SJSA1 (cell line): ENCODE measurements at places on chromosomes 5 and 9. TPM values are rescaled to one million over a fixed set of nuclear protein-coding genes. Genes with fewer than 3 reads are reported as not detected.
A peak's percentile ranks its signal among the peaks of the same experiment; 100 is the strongest.

DNA sequence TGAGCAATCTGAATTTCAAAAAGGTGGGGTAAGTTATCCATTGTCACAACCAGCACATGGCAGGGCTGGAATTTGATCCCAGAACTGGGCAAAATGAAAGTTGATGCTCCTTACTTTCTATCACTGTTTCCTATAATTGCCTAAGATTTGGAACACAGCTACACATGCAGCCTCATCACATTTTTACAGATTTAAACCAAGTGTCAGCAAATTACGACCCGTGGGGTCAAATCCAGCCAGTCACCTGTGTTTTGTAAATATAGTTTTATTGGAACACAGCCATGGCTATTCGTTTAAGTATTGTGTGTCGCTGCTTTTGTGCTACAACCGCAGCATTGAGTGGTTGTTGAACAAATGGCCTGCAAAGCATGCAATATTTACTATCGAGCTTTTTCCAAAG is 94.3 kb downstream of the SREK1 start:
- no peaks in the 10 kb centered on the region for H3K36me3 ChIP-seq
- no peak overlapping the region for H3K27ac ChIP-seq
- no peak overlapping the region for H3K4me3 ChIP-seq
- DNase-seq = no peak
- no peaks in the 10 kb centered on the region for H3K4me1 ChIP-seq

DNA sequence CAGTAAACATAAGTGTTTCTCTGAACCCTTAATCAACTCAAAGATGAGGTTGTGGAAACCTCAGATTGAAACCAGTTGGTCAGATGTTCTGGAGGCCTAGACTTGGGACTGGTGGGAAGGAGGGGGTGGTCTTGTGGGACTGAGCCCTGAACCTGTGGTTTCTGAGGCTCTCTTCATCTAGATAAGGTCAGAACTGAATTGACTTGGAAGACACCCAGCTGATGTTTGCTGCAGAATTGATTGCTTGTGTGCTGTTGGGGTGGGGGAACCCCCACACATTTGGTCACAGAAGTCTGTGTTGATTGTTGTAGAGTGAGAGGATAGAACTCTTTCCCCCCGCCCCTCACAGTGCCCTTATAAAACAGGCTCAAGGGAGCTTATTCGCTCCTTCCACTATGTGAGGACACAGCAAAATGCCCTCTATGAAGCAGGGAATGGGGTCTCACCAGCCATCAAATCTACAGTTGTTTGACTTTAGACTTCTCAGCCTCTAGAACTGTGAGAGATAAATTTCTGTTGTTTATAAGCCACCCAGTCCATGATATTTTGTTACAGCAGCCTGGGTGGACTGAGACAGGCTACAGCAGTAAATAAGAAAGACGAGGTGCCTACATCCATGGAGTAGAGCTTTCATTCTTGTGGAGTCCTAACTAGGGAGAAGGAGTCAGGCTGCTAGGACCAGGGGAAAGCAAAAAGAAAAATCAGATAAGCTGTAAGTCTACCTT is 25.7 kb upstream of the UGCG start:
- H3K27me3 ChIP-seq = no peaks in the 10 kb centered on the region
- H3K27ac ChIP-seq = no peak overlapping the region
- H3K4me3 ChIP-seq = no peak overlapping the region
- DNase-seq = no peak
- peaks cover 4% of the 10 kb centered on the region; the same call in 1 of the 2 replicates for H3K4me1 ChIP-seq

DNA sequence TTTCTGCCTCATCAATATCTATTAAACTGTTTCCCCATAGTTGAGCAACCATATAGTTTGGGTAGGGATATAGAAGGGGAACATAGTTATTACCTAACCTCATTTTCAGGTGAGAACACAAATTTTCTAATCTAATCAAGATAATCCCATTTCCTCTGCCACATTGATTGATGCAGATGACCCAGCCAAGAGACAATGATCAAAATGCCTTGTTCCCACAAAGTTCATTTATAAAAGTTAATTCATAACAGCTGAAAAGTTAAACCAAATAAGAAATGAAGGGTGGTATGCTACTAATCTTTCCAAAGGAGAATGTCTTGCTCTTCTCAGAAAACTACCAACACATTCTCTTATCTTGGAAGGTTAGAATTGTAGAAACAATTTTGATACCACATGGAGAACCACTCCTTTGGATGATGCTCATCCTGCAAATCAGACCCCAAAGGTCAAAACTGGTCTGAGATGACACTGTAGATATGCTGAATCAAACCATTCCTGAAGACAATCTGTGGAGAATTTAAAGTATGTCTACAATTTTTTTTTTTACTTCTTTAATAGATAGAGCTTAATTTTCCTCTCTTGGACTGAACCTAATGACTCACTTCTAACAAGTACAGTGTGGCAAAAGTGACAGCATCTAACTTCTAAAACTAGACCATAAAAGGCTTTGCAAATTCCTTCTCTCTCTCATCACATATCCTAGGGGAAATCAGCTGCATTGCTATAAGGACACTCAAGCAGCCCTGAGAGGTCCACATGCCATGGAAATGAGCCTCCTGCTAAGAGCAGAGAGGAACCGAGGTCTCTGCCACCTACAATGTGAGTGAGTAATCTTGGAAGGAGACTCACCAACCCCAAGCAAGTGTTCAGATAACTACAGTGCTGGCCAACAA is 586.7 kb upstream of the TUSC1 start:
- peak overlapping the region; percentile 44 for H3K27ac ChIP-seq
- no peaks in the 10 kb centered on the region for H3K36me3 ChIP-seq
- H3K27me3 ChIP-seq = no peaks in the 10 kb centered on the region
- H3K4me1 ChIP-seq = peaks cover 27% of the 10 kb centered on the region
- peak; percentile 62 for DNase-seq
- no peak overlapping the region for H3K4me3 ChIP-seq

Gene IL9
- not detected in 2 replicates for total RNA-seq
